ENCODE measurements at places on chromosomes 13 and 19. TPM values are rescaled to one million over a fixed set of nuclear protein-coding genes. Genes with fewer than 3 reads are reported as not detected.

Gene ZNF99
- total RNA-seq = 1.6 TPM

Gene PLEKHF1
- total RNA-seq = 0.63 TPM

Gene PRODH2
- not detected for total RNA-seq

Gene PNMA8B
- total RNA-seq = 14.4 TPM

Gene NLRP12
- total RNA-seq = not detected

Gene SLC6A16
- 0.94 TPM for total RNA-seq

Gene GPC6
- total RNA-seq = 15.3 TPM

Gene S1PR5
- not detected for total RNA-seq

Gene EBI3
- total RNA-seq = not detected

Gene KLK1
- total RNA-seq = not detected

Gene TPP2
- total RNA-seq = 76.4 TPM

Gene KIR2DL4
- total RNA-seq = not detected

Gene FGF21
- total RNA-seq = not detected

Gene SHISA7
- total RNA-seq = 8.5 TPM

Data from parietal lobe (tissue), 2 donors.